ENCODE measurements at places on chromosomes 3 and 15.

DNA sequence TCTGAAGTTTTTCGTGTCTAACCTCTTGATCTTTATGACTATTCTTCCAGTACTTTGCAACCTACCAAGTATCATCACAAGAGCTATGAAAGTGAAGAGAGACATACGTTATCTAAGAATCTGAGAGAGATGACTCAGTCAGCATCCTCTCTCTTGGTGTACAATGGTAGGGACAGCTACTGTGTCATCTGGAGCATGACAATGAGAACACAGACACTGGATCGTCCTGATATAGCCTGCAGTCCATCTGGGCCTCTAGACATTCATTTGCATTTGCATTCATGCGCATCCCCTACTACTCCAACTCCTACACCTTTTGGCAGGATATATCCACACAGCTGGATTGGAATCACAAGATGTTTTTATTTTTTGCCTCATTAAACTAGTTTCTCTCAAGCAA, 115.2 kb downstream of the PEX5L start:
- no peak for DNase-seq

DNA sequence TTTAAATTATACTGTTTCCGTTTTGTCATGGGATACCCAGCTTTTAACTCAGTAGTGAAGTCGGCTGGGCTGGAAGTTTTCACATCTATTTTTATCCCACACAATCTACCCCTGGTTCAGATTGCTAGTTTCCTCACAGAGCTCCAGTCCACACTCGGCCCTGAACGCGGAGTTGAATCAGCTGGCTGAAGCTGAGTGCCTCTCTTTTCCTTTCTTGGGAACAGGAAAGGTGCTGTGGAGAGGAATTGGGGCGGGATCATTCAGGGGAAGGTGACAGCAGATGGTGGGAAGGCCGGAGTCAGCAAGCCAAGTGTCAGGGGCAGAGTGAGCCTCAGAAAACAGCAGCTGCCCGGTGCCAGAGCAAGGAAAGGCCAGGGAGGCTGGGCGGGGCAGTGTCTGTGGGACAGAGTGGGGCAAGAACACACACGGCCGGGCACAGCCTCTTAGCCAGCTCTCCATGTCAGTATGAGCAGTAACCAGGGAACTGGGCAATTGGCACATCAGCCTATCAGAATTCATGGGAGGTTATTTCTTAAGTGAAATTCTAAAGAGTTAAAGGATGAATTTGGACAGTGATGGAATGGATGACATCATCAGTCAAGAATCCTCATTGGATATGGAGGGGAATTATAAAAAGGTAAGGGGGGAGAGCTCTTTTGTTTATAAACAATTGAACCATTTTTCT, 135.7 kb upstream of the IL12A start:
- peak; percentile 51 for DNase-seq

GRCh38 chr3:139120086-139121056, 75.7 kb upstream of the PRR23C start:
- peak; percentile 65 for DNase-seq

- no peak for DNase-seq
Observed at GRCh38 chr3:278300-279064, 81.9 kb downstream of the CHL1 start.

DNA sequence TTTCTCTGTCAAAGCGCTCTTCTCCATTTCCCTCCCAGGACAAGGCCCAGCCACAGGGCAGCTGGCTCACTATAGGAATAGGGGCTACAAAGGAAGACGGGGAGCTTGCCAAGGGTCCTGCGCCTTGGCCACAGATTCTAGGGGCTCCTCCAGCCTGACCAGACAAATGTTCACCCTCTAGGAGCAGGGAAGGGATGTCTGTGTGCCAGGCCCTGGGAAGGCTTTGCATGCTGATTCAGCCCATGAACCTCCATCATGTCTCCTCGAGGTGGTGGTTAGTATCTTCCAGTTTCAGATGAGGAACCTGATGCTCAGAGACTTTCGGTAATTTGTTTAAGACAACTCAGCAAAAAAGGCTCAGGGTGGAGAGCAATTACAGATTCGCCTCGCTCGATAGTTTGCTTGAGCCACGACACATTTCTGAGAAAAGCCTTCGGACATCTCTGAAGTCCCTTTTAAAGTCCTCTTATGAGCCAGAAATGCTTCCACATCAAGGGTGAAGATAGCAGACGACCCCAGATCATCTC, 110.0 kb downstream of the XXYLT1 start:
- no peak for DNase-seq

DNA sequence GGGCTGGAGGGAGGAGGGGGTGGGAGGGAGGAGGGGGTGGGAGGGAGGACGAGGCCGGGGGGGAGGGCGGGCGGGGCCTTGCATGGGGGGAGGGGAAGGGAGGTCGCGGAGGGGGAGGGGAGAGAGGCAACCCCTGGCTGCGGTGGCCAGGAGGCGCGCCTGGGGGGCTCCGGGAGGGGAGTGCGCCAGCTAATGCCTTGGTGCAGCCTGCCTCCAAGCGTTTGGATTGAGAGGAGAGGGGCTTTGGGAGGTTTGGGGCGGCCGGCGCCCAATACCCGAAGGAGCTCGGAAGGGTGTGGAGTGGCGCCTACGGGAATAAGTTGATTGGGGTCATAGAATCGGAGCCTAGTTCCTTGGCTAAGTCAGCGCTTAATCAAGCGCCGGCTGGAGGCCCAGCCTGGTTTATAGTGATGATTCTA, 557 bp downstream of the TFG start:
- peak; percentile 33 for DNase-seq

- no peak for DNase-seq
Observed at GRCh38 chr3:57335283-57335938, 42.9 kb upstream of the ASB14 start.

DNA sequence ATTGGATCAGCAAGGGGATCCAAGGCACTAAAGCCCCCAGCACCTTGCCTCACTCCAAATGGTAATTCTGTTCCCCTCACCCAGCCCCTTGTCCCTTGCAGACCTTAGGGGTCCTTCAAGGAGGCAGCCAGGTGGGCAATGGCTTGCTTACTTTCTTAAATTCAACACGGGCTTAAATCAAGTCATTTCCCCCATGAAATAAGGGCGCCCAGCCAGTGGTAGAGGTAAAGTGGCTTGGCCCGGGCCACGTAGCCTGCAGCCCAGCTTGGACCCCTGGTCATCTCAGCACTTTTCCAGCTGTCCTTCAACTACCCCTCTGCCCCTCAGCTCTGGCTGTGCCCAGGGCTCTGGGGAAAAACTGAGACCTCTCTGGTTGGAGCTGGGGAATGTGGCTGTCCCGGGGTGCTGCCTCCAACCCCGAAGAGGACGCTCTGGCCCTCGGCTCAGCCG, 1.2 kb downstream of the PSTPIP1 start:
- DNase-seq = no peak

DNA sequence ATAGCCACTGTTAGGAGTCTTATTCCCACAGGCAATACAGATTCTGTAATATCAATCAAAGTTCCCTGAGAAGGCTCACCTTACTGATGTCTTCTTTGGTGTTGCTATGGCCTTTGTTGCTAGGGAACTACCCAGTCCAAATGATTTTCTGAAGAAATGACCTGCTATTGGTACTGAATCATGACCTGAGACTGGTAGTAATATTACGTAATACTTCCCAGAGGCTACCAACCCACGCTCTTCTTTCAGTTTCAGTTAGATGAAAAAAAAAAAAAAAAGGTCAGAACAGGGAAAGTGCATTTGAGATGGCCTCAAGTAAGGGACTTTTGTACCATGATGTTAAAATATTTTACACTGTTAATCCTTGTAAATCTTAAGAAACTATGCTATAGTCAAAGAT, 1092.5 kb upstream of the EPHA6 start:
- no peak for DNase-seq

DNA sequence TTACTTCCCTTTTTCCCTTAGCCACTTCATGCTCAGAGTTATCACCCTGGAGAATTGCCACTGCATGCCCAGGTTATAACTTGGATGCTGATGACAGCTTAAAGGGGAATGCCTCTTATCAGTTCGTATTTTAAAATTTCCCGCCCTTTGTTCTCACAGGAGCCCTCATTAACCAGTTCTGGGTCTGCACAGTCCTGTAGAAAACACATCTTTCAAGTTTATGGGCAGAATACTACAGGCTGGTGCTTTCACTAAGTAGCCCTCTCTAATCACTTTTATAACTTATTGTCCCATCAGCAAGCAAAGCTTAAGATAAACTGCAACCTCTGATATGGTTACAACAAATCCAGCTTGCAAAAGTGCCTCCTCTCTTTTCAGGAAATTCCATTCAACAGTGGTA, 587.3 kb upstream of the UBE2E2 start:
- no peak for DNase-seq

GRCh38 chr3:141557961-141558706, 71.3 kb downstream of the RASA2 start:
- no peak for DNase-seq

- no peak for DNase-seq
Observed at GRCh38 chr3:107545680-107546120, 22.9 kb downstream of the BBX start.

- DNase-seq = no peak
Observed at GRCh38 chr3:105956306-105956705, 87.5 kb upstream of the CBLB start.

DNA sequence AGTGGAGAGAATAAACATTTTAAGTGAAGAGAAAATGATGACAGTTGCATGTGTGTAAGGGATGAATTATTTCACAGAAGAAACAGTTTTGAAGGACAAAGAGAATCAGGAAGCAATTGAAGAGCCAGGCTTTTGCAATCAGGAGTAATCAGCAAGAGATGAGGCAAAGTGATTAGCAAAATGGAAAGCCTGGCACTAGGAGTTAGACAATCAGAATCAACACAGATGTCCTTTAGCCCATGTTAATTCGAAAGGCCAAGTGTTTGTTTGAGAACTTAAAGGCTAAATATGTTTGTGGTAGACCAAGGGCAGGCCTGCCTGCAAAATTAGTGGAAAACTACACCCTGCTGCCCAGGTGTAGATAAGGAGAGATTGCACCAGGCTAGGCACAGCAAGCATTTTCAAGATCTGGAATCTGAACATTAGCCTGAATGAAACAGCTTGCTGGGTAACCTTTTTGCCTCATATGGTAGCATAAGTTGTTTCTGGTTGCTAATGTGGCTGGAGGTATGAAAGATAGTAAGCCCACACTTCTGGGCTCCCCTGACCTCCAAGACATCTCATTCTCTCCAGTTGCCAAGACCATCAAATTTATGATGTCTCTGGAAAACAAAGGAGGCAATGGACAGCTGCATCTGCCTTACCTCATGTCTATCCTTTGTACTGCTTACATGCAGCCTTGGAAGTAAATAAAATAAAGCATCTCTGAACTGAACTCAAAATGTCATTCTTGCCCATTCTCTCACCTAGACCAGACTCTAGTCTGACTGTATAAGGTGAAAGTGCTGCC, 22.0 kb upstream of the LEKR1 start:
- DNase-seq = no peak

- peak; percentile 46 for DNase-seq
Observed at GRCh38 chr3:45711931-45712330, 22.7 kb downstream of the SACM1L start.

DNA sequence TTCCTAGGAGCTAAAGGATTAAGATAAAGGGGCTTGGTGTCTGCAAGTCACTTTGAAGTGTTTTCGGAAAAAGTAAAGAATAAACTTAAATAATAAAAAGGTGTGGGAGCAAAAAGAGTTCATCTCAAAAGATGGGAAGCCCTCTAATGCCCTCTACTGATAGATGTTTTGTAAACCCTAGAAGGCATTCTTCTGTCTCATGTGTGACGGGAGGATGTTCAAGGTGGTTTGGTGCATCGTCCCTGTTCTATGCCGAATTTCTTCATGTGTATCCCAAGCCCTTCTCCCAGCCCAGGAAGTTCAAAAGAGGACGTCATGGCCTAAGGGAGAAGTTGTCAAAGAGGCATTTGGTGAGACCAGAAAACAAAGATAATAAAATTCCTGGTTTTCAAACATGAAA, 37.2 kb downstream of the CCK start:
- DNase-seq = no peak

DNA sequence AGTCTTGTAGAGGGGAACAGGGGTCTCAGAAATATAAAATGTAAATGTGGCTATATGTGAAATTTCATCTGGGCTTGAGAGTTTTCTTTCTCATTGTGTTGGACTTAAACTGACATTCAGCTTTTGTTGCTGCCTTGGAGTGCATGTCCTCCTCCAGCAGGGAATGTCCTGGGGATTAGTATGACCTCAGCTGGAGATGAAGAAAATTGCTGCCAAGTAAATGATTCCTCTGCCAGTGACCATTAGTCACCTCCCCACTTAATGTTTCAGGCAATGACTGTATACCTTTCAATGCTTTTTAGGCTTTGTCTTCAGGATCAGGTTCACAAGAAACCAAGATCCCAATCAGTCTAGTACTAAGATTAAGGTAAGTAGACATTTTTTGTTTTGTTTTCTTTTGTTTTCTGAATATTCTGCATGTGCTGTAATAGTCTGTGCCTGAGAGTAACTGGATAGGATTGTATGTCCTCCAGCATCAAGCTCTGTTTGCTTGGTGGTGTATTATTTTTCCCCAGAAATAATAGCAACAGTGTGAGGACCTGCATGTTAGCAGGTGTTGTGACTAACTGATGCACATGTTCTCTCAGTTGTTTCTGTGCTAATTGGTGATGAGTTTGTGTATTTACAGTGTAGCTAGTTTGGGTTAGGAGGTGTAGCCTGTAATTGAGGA, 18.1 kb upstream of the SLC22A13 start:
- DNase-seq = peak; percentile 83

GRCh38 chr3:168813225-168813802, 717.6 kb upstream of the GOLIM4 start:
- DNase-seq = no peak

- no peak for DNase-seq
Observed at GRCh38 chr3:8882171-8882593, 81.1 kb downstream of the RAD18 start.

DNA sequence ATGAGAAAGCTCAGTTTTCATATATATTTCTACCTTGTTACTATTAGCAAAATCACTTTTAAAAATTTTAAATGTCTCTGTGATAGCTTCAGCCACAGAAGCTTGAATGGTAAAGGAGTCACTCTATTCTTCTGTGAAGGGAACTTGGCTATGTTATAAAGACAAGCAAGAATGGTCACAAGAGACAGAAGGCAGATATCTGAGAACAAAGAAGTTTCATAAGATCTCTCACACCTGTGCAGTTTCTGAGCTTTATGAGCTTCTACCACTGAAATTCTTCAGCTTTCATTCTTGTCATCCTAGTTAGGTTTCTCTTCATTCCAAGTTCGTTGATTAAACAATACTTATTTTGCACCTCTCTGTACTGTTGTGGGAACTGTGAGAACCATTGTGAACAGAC, 853.4 kb downstream of the IGSF11 start:
- no peak for DNase-seq

GRCh38 chr3:193330555-193331204, 47.9 kb downstream of the ATP13A5 start:
- no peak for DNase-seq

DNA sequence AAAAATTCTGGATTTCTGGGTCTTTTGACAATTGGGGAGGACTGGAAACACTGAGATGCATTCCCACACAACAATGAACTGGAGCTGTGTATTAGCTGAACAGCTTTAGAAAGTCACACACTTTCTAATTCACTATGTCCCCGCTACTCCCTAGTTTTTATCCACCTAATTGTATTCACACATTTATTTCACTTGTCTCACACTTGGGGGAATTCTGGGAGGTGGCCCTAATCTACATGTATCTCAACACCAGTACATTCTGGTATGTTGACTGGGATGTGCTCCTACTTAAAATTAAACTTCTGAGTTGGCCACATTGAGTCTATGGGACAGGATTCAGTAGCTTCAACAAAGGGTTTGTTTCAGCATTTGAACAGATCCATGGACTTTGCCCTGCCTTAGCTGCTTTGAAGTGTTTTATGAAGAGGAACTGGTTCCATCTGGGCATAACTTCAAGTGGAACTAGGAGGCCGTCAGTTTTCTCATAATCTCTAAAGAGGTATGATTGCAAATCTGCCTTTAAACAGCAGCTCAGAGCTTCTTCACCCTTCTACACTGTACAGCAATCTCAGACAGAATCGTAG, 106.5 kb upstream of the CMC1 start:
- no peak for DNase-seq

Data from fibroblast of skin of abdomen (primary cell).